ENCODE measurements at places on chromosomes 1 and 21.

DNA sequence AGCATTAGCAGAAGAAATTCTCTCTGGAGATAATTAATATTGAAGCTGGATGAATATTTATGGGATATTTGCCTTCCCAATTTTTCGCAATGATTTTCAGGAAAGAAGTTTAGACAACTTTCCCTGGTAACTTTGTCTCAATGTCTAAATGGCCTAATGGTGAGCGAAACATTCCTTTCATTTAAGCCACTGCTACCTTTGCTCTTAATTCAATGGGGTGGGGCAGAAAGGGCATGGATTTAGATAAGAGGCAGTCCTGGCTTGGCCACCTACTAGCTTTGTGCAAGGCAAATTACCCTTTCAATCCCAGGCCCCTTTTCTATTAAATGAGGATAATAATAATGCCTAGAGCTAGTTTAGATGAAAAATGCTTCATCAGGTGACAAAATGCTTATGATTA, 27.1 kb upstream of the LYST start:
- DNase-seq: no peak

- peak; percentile 17 for DNase-seq
These were observed 16.5 kb upstream of the ATP6V1G3 start for GRCh38 chr1:198556971-198557370.

GRCh38 chr1:1135339-1136136, 19.6 kb upstream of the C1orf159 start:
- DNase-seq: no peak

DNA sequence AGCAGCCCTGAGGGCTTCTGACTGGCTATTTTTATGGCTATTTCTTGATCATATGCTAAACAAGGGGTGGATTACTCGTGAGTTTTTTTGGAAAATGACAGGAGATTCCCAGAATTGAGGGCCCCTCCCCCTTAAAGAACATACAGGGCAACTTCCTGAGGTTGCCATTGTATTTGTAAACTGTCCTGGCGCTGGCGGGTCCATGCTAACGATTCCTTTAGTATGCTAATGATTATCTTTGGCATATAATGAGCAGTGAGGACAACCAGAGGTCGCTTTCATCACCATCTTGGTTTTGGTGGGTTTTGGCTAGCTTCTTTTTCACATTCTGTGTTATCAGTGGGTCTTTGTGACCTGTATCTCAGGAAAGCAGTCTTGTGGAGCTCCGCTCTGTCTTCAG, 24.1 kb downstream of the FMN2 start:
- no peak for DNase-seq

GRCh38 chr1:169128562-169128961, 22.1 kb downstream of the ATP1B1 start:
- no peak for DNase-seq

- no peak for DNase-seq
These were observed 2.1 kb downstream of the ADGRL2 start for GRCh38 chr1:81802707-81803430.

DNA sequence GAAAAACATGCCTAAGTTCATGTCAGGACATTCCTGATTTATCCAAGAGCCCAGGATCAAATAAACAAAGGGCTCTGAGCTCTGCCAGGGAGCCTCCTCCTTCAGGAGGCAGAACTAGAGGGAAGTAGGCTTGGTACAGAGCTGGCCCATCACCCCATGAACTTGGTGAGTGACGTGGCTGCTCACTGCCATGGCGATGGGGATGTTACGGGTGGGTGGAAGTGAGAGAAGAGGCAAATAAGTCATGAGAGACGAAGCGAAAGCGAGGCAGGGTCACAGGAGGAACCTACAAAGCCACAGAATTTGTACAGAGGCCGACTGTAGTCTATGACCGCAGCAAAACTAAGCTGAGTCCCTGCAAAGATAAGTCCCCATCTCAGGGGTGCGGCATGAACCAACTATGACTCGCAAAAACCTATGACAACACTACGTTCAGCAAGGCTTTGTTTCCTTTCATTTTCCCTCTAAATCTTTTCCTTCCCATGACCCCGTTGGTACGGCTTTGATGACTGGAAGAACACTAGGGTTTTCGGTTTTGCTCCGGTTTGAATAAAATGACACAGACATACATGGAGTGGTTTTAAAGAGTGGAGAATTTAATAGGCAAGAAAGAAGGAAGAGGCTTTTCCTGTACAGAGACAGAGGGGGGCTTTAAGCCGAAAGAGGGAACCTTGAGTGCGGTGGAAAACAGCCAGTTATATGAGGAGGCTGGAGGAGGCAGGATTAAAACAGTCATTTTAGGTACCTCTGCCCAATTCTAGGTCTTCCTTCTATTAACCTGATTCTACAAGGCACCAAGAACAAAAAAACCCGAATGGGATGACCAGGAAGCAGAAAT, 74.1 kb downstream of the CD46 start:
- peak; percentile 69 for DNase-seq

GRCh38 chr21:44368711-44369446, 15.5 kb downstream of the TRPM2 start:
- DNase-seq: no peak

DNA sequence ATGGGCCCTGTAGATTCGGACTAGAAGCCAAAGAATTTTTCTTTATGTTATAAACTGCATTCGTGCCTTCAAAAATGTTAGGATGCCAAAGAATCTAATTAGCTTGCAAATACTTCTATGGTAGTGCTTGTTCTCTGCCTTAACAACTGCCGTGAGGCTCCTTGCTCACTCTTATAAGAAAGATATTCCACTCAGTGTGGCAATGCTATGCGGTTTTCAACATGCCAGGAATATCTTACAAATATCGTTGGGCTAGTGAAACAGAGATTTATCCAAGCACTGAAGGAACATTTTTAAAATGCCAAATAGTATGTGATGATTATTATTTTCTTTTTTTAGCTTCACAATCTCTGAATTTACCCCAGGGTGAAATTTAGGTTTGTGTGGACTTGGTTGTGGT, 198.2 kb downstream of the GREM2 start:
- DNase-seq: no peak

- DNase-seq: no peak
These were observed 7.2 kb downstream of the SETD4 start for GRCh38 chr21:36052860-36053714.

DNA sequence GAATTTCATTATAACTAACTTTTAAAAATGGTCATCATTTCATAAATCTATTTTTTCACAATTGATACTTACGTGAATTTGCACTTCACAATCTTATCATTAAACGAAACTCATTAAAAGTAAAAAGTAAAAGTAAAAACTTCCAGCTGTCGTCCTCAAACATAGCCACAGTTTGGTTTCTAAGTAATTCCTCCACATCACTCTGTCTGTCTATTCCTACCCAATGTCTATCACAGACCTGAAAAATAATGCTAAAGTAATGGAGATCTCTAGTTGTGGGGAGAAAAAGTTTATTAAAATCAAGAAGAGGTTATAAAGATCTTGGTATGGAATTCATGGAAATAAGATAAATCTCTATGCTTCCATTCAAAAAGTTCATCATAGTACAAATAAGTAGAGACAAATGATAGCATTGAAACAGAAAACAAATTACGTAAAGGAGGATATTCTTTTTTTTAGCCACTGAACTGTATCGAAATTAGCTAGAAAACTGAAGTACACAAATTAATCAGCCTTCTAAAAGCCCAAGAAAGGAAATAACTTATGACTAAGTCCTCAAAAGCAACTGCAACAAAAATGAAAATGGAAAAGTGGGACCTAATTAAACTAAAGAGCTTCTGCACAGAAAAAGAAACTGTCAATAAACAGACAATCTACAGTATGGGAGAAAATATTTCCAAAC, 148.6 kb downstream of the TIAM1 start:
- DNase-seq: no peak

GRCh38 chr1:85339089-85339488, 62.7 kb upstream of the BCL10 start:
- DNase-seq: no peak

GRCh38 chr1:215277532-215277931, 195.0 kb downstream of the KCNK2 start:
- DNase-seq: no peak

DNA sequence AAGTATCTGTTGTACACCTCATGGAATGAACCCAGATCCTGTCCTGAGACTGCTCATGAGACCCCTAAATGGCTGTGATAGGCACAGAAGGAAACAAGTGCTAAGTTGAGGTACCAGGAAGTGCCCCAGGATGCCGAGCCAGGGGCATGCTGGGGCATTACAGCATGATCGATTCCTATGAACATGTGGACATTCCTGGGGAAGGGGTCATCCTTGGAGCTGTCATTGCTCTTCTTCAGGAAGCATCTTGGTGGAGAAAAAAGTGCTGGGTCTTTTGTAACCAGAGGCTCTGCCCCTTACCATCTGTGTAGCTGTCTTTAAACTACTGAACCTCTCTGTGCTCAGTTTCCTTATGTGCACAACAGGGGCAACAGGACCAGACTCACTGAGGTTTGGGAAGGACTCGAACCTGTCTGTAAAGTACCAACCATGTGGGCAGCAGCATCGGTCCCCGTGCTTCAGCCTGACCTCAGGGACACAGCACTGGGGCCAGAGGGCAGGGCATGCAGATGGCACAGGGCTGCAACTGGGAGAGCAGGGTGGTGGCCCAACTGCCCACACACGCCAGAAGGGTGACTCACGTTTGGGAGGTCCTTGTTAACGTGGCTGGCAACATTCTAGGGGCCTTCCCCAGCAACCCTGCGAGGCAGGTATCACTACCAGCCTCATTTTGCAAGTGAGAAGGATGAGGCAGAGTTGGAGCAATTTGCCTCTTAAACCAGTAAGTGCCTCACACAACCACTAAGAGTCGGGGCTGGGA, 142.3 kb upstream of the EDN2 start:
- peak; percentile 7 for DNase-seq

- DNase-seq: no peak
These were observed 112.3 kb upstream of the NFIA start for GRCh38 chr1:60969971-60970509.

DNA sequence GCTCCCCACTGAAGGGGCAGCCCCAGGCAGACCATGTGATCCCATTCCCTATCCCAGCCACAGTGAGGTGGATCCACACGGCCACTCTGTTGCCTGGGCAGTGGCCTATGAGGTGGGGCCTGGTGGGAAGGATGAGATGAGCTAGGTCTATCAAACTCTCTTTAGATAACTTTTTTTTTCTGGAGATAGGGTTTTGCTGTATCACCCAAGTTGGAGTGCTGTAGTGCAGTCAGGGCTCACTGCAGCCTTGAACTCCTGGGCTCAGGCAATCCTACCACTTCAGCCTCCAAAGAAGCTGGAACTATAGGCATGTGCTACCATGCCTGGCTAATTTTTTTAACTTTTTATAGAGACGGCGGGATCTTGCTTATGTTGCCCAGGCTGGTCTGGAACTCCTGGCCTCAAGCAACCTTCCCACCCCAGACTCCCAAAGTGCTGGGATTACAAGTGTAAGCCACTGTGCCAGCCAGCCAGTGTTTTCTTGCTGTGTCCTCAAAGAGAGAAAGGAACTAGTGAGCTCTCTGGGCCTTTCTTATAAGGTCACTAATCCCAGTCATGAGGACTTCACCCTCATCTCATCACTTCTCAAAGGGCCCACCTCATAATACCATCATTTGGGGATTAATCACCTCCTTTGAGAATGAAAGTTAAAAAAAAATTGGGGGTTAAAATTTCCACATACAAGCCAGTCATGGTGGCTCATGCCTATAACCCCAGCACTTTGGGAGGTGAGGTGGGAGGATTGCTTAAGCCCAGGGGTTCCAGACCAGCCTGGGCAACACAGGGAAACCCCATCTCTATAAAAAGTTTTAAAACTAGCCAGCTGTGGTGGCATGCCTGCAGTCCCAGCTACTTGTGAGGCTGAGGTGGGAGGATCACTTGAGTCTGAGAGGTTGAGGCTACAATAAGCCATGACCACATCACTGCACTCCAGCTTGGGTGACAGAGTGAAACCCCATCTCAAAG, 36.6 kb downstream of the H3-3A start:
- DNase-seq: no peak

GRCh38 chr21:41685511-41686149, 81.2 kb downstream of the RIPK4 start:
- DNase-seq: no peak

- DNase-seq: no peak
These were observed 85.3 kb downstream of the PSMG1 start for GRCh38 chr21:39097981-39098380.

DNA sequence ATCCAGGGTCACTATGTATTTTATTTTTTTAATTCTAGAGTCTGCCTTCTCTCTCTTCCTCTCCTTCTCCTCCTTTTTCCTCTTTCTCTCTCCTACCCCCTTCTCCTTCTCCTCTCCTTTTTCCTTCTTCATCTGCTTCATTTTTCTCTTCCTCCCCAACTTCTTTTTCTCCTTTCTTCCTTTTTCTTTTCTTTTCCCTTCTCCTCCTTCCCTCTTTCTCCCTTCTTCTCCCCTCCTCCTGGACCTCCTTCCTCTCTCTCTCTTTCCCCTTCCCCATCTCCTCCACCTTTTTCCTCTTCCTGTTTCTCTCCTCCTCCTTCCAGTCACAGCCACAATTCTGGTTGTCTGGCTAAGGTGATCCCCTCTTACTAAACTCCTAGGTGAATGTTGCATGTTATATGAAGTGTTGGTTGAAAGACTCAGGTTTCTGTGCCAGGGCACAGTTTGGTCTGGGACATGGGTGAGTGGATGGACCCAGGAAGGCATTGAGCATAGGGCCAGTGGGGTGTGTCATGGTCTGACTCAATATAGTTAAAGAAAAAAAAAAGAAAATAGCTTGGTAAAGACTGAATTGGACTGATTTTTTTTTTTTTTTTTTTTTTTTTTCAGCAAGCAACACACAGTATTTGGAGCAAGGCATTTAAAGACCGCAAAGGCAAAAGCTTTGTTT, 266.9 kb downstream of the TGFB2 start:
- DNase-seq: no peak

GRCh38 chr1:172450524-172450885, 6.6 kb upstream of the PIGC start:
- no peak for DNase-seq

- DNase-seq: no peak
These were observed 1.6 kb downstream of the ADAM15 start for GRCh38 chr1:155052439-155053395.

DNA sequence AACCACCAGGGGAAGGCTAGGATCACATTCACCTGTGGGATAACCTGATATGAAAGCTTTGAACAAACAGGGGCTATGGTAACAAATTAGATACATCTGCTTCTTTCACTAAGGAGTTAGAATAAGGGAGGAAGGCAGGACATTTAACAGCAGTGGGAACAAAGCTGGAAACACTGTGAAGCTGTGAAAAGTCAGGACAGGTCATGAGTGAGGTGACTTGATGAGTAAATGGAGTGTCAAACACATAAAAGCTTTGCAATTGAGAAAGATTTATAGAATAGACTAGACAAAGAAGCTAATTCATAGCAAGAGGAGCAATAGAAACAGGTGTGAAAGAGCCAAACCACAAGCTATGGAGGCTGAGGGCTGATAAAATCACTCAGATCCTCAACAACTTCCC, 110.0 kb downstream of the ASTN1 start:
- no peak for DNase-seq

Measured in activated CD4-positive, alpha-beta T cell treated with anti-CD3 and anti-CD28 coated beads for 1 hour (primary cell).